Activated T-cell treated with anti-CD3 and anti-CD28 coated beads for 4 hours (primary cell): ENCODE measurements at places on chromosomes 7 and 10.

DNA sequence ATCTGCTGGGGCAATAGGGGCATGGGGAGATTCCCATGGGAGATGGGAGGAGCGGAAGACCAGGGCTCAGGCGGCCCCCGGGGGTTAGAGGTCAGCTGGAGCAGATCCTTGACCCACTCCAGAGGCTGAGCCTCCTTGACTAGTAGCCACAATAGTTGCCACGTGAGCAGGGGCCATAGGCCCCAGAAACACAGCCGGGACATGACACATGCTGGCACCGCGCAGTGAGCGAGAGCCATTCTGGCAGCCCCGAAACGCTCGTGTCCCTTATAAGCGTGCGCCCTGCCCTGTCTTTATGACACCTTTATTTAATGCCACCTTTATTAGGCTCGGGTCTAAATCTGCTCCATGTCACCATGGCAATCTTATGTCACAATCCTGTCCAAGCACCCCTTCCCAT is 11.0 kb upstream of the ACBD5 start:
- DNase-seq: no peak

DNA sequence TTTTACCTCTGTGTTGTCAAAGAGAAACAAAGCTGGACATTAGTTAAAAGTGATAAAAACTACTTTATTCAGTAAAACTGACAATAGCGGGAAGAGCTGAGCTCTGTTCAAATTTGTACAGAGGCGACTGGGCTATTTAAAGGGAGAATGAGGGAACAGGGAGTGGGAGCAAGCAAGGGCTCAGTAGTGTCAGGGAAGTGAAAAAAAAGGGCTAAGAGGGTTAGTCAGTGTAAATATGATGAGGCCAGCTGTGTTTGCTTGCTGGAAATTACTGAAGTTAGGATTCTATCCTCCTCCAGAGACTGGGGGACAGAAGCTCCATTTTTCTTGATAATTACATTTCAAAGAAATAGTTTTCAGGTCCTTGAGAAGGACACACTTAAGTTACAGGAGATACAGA is 232.5 kb downstream of the SH2D4B start:
- DNase-seq: no peak

- DNase-seq: no peak
Measured at GRCh38 chr10:90798482-90798881, 59.4 kb downstream of the HTR7 start.

GRCh38 chr7:107891636-107892366 is 818 bp downstream of the DLD start:
- DNase-seq: no peak

- DNase-seq: no peak
Measured at GRCh38 chr7:99514050-99514449, 9.6 kb downstream of the ZKSCAN5 start.

GRCh38 chr10:128180843-128181242 is 54.6 kb upstream of the MKI67 start:
- DNase-seq: peak; percentile 11

- no peak for DNase-seq
Measured at GRCh38 chr10:122302315-122302714, 31.2 kb downstream of the BTBD16 start.

DNA sequence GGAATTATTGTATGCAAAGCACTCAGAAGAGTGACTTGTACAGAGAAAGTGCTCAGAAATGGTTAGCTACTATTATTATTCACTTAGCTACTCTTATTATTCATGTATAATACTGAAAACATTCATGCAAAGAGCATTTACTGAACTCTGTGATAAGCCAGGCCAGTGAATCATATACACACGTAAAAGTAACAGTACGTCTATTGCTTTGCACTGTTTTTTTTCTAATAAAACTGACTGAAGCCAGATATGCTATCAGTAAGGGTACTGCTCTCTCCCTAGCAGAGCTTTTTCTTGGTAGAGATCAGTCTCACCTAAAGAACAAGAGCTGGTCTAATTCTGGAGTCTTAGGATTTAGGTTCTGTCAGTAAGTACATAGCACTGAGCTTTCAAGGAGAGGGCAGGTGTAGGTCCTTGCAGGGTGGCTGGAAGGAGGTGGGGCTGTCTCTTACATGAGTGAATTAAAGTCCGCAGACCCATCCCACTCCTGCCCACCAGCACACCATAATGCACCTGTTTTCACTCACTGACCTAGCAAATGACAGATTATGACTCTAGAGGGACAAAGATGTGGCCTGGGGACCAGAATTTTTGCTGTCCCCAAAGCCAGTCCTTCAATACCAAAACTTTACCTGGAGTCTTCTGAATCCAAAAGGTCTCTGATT is 145.9 kb downstream of the ARID5B start:
- DNase-seq: no peak

DNA sequence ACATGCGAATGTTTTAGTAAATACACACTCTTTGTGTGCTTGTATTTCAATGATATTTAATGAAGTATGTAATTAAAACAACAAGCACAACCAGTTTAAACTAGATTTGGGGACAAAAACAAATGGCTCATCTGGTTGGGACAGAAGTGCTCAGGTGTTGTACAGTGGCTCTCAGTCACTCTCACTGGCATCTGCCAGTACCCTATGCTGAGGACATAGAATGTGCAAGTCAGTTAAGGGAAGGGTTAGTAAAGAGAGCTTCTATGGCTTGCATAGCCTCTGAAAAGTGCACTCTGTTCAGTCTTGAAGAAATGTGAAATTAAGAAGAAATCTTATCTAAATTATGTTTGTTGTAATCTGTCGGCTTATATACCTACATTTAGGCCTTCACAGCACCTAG is 183.0 kb downstream of the LRRC4 start:
- DNase-seq: no peak

- no peak for DNase-seq
Measured at GRCh38 chr7:157827045-157827862, 490.4 kb downstream of the DNAJB6 start.

- no peak for DNase-seq
Measured at GRCh38 chr10:76618171-76618570, 1019.4 kb downstream of the KCNMA1 start.

GRCh38 chr7:66597461-66597860 is 31.2 kb upstream of the KCTD7 start:
- no peak for DNase-seq

DNA sequence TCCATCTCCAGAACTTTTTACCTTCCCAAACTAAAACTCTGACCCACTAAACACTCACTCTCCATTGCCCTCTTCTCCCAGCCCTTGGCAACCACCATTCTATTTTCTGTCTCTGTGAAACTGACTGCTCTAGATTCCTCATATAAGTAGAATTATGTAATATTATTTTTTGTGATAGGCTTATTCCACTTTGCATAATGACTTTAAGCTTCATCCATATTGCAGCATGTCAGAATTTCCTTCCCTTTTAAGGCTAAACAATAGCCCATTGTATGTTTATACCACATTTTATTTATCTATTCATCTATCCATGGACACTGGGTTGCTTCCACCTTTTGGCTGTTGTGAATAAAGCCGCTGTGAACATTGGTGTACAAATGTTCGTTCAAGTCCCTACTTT is 308.8 kb downstream of the RNLS start:
- DNase-seq: no peak
